Fibroblast of gingiva (primary cell): ENCODE measurements at places on chromosomes 4 and X.

- no peak for DNase-seq
Observed at GRCh38 chrX:115356369-115356768, 66.9 kb downstream of the LUZP4 start.

DNA sequence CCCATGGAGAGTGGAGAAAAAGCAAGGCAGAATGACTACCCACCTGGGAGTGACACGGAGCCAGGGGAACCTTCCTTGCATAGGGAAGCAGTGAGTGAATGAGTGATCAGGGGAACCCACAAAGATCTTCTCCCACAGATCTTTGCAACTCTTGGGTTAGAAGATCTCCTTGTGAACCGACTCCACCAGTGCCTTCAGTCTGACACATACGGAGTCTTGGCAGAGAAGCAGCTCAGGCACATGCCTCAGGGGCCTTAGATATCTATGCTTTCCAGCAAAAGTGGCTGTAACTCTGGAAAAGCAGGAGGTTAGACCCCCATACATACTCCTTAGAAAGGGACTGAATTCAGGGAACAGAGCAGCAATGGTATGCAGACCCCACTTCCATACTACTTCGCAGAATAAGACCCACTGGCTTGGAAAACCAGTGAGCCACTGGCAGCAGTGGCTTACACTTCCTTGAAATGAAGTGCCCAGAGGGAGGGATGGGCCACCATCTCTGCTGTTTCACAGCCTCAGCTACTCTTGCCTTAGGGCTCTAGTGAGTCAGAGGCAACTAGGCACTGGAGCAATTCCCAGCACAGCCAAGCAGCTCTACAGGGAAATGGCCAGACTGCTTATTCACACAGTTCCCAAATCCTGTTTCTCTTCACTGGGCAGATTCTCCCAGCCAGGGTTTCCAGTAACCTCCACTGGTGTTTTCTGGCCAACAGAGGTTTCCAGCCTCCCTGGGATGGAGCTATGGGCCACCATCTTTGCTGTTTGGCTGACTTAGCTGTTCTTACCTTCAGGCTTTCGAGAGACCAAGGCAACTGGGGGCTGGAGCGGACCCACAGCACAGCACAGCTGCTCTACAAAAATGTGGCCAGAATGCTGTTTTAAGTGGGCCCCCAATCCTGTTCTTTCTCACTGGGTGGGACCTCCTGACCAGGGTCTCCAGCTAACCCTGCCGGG, 82.8 kb upstream of the TCEAL2 start:
- DNase-seq: no peak

GRCh38 chrX:5644776-5645175, 583.9 kb downstream of the NLGN4X start:
- DNase-seq: no peak

GRCh38 chrX:145886469-145886868, 68.8 kb downstream of the SLITRK2 start:
- DNase-seq: no peak

GRCh38 chr4:130197946-130198345, 1102.0 kb downstream of the C4orf33 start:
- peak; percentile 8 for DNase-seq

- DNase-seq: no peak
Observed at GRCh38 chrX:7889680-7890079, 37.5 kb downstream of the PNPLA4 start.

- no peak for DNase-seq
Observed at GRCh38 chr4:47990145-47990544, 26.3 kb downstream of the CNGA1 start.

DNA sequence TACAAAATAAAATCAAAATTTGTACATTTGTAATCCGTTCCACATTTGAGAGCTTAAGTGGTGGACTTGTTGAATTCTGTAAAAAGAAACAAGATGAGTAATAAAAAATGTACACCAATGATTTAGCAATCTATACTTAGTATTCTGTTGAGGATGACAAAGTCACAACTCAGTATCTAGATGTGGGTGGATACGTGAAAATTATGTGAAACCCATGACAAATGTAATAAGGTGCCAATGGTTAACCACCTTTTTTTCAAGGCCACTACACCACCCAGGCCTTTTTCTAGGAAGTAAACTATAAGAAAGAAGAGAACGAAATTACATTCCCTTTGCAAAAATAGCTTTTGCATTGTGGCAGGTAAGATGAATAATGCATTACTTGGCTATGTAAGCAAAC, 77.0 kb downstream of the ATP8A1 start:
- DNase-seq: no peak

GRCh38 chrX:112769034-112769433, 71.6 kb downstream of the AMOT start:
- DNase-seq: peak; percentile 1

GRCh38 chr4:70927502-70928137, 25.5 kb downstream of the MOB1B start:
- no peak for DNase-seq

GRCh38 chr4:10582059-10582686, 102.4 kb downstream of the CLNK start:
- DNase-seq: peak; percentile 7

GRCh38 chr4:183437452-183437851, 7.0 kb upstream of the CDKN2AIP start:
- no peak for DNase-seq

DNA sequence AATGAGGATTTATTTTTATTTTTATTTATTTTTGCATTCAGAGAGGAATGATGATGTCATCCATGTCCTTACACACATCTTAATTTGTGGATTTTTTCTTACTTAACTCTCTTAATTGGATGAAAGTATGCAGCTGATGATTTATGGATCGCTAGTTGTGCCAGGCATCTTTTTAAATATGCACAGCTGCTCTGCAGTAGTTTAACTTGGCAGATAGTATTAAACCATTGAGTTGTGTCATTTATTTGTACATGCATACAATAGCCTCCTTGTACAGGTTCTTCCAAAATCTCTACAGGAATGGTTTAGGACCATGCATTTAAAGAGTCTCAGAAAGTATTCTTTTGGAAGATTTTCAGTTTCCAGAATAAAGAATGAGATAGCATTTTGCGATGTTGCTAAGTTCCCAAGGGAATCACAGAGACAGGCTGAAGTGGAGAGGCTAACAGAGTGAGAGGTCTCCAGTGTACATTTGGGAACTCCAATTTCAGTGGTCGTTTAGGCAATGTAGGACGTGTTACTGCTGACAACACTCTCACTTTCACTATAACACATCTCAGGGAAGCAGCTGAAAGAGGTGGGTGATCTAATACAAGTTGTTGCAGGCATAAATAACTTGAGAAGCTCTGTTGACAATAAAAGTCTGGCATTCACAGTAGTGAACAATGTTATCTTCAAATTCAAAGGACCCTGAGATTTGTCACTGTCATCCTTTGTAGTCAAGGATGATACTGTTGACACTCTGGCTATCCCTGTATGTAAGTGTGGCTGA, 49.9 kb upstream of the SCRG1 start:
- peak; percentile 69 for DNase-seq

GRCh38 chr4:183909801-183910200, 4.7 kb downstream of the STOX2 start:
- DNase-seq: no peak

- DNase-seq: peak; percentile 77
Observed at GRCh38 chrX:10173331-10173900, 16.6 kb downstream of the CLCN4 start.
